ENCODE measurements at places on chromosomes 7 and 10.

- no peak for DNase-seq
Observed at GRCh38 chr10:13987446-13987845, 343.3 kb downstream of the FRMD4A start.

DNA sequence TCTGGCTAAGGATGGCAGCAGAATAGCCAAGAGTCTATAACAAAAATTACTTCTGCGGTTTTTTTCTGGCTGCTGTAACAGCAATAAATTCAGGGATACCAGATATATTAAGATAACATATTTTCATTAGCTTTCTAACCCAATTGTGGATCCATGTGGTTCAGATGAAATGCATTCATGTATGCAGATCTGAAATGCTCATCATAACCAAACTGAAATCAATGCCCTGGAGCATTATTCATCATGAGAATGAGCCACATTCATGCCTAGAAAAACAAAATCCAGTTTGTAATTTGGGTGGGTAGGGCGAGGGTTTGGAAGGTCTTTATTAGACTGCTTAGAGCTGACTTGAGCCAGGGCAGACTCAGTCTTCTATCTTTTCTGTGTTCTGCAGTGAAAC is 69.8 kb upstream of the SEMA3A start:
- no peak for DNase-seq

DNA sequence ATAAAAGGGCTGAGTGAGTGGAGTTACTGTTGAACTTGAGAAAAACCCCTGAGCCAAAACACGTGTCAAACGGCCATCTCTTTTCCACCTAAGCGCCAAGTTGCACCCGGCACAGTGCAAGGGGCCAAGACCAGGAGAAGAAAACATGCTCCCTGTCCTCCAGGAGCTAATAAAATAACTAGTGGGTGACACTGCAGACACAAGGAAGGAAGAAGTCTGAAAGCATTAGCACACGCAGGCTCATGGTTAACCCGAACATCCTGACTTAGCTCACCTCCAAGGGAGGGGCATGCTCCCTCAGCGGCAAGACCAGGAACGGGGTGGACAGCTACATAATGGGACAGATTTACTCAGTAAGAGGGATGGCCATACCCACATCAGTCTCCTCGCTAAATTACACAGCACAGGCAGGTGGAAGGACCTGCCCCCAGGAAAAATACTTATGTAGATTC is 65.0 kb downstream of the PIP4K2A start:
- no peak for DNase-seq

DNA sequence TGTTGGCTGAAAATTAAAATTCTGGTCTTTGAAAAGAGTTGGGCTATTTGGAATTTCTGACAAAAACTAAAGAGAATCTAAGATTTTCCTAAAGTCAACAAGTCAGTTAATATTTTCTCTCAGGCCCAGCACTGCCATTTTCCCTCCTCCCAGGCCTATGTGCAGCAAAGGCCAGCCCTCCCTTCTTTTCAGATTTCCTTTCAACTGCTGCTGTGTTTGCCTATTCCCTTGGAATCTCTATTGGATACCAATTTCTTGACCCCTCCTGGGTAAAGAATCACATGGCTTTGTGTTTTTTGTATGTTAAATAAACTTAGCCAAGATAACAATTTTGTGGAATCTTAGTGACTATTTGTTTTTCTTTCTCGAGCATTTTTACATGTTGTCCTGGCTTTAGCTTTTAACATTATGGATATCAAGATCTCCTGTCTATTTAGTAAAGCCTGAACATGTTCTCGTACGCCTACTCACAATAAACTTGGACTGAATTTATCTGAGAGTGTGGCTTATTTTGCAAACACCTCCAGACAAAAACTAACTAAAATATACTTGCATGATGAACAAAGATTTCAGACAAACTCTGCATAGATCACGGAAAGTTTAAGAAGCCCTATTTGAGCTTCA is 19.9 kb downstream of the MACC1 start:
- DNase-seq = no peak

- no peak for DNase-seq
Observed at GRCh38 chr7:91945476-91945875, 4.8 kb downstream of the AKAP9 start.

- DNase-seq = no peak
Observed at GRCh38 chr10:50740293-50740648, 535 bp downstream of the ASAH2B start.

- peak; percentile 61 for DNase-seq
Observed at GRCh38 chr7:36747280-36748016, 23.2 kb upstream of the AOAH start.

GRCh38 chr7:150733482-150734095 is 3.6 kb upstream of the GIMAP5 start:
- DNase-seq = no peak

GRCh38 chr10:91557651-91558111 is 75.2 kb downstream of the PPP1R3C start:
- DNase-seq = no peak

DNA sequence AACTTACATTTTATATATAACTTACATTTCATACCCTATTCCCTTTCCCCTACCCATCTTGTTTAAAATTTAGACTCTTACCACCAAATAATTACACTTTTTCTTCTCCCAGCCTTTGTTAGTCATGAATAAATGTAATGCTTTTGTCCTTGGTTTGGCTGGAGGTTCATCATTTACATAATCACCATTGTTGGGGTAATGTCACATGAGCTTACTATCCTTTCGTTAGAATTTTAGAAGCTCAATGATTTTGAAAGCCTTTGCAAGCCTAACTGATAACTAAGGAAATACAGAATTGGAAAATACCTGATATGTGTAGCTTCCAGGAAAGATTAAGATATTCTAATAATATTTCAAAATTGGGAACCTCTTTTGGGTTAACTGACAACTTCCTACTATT is 171.7 kb downstream of the PLXDC2 start:
- no peak for DNase-seq

- DNase-seq = no peak
Observed at GRCh38 chr10:73339436-73339835, 19.2 kb downstream of the CFAP70 start.

GRCh38 chr10:13165177-13165576 is 3.8 kb downstream of the MCM10 start:
- DNase-seq = no peak

DNA sequence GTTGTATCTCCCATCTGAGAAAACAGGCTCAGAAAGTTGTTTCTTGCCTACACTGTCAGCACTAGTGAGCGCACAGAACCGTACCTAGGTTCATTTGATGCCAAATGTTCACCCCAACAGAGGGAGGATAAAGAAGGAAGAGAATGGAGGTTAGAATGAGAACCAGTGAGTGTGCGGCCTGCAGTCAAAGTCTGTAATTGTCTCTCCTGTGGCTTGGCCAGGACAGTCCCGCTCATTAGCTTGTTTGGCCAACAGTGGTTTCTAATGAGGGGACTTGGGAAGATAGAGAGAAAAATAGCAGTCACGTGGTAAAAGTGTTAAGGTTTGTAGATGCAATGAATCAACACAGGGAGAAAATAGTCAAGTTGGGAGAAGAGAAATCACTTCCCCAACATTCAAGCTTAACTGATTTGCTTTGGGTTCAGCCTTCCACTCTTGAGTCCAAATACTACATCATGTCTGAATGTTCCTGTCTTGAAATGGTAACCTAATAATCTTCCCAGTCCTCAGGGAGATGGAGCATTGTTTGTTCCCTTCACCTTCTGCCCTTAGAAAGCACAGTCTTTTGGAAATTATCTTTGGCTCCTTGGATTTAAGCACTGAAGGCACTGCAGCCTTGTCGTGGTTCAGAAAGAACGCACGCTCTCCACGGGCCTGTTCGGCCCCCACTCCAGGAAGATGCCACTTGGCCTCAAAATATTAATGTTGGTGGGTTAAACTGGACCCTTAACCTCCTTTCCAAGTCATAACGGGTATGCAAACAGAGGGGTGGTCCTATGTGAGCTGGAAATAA is 360.4 kb upstream of the ZNF32 start:
- no peak for DNase-seq

DNA sequence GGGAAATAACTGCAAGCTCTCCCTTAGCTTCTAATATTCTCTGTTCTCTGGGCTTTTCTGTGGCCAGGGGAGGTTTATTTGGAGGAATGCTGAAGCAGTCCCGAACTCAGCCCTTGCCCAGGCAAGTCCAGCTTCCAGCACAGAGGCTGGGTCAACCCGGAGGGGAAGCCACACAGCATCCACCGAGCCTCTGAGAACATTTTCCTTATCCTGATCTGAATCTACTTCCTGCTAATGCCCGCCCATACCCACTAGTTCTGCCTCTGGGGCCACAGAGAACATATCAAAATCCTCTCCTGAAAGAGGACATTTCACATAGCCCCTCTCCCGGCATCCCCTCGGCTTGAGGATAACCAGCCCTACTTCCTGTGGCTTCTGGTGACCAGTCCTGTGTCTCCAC is 31.1 kb downstream of the SH3PXD2A start:
- no peak for DNase-seq

GRCh38 chr7:24576171-24577025 is 3.1 kb downstream of the PALS2 start:
- no peak for DNase-seq

- no peak for DNase-seq
Observed at GRCh38 chr10:103911021-103911459, 6.9 kb downstream of the STN1 start.

DNA sequence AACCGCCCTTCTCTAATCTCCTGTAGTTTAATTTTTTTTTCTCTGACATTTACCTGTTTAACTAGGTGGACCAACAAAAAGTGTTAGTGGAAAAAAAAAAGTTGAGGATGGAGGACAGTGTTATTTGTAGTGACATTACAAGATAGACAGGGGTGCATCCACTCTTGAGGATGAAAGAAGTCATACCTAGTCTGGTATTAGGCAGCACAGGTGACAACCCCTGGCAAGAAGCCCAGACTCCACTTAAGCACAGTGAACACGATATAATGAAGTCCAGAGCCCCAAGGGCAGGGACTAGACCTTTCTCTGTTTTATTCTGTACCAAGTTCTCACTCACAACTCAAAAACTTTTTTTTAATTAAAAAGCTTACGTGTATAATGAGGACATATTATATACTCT is 268.4 kb downstream of the GPR37 start:
- no peak for DNase-seq

GRCh38 chr7:41996381-41997035 is 240.5 kb downstream of the GLI3 start:
- DNase-seq = no peak

- no peak for DNase-seq
Observed at GRCh38 chr7:141210862-141211261, 137.0 kb downstream of the TMEM178B start.

- no peak for DNase-seq
Observed at GRCh38 chr7:84324136-84324630, 129.6 kb upstream of the SEMA3A start.

DNA sequence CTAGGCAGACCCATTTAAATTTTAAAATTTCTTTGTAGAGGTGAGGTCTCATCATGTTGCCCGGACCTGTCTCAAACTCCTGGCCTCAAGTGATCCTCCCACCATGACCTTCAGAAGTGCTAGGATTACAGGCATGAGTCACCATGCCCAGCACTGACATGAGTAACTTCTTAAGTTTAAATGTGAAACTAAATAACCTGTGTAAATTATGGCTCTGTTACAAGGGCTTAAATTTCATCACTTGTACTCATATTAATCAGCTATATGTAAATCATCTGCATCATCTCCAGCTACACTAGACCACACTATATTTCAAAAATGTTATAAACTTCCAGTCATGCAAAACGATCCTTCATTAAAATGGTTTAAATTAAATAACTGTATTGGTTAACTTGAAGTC is 56.1 kb downstream of the ATAD1 start:
- no peak for DNase-seq

DNA sequence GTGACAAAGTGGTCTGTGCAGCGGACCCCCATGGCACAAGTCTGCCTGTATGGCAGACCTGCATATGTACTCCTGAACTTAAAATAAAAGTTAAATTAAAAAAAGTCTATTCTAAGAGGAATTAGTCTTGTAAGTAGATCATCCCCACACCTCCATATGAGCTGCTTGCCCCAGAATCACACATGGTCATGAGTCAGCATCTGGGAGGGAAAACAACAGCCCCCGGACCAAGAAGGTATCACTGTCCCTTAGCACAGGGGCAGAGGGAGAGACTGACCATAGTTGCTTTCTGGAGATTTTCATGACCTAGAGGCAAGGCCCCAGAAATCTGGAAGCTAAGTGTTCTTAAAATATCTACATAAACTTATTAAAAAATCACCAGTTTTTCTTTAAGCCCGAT is 86.6 kb upstream of the PDK4 start:
- DNase-seq = no peak

GRCh38 chr7:50321487-50322067 is 17.1 kb downstream of the IKZF1 start:
- DNase-seq = no peak

GRCh38 chr7:36070230-36070629 is 82.8 kb upstream of the EEPD1 start:
- no peak for DNase-seq

DNA sequence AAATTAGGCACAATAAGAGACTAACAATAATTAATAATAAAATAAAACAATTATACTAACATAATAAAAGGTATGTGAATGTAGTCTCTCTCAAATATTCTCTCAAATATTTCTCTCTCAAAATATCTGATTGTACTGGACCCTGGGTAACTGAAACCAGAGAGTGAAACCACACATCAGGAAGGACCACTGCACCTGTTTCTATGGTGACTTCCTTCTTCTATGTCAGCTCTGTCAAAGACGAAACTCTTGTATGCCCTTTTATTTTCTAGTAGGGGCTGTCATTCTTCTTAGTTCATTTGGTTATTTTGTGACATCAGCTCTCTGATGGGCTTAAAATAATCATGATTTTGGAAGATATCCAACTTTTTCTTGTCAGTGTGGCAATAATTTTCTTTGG is 428.0 kb upstream of the TPK1 start:
- no peak for DNase-seq

DNA sequence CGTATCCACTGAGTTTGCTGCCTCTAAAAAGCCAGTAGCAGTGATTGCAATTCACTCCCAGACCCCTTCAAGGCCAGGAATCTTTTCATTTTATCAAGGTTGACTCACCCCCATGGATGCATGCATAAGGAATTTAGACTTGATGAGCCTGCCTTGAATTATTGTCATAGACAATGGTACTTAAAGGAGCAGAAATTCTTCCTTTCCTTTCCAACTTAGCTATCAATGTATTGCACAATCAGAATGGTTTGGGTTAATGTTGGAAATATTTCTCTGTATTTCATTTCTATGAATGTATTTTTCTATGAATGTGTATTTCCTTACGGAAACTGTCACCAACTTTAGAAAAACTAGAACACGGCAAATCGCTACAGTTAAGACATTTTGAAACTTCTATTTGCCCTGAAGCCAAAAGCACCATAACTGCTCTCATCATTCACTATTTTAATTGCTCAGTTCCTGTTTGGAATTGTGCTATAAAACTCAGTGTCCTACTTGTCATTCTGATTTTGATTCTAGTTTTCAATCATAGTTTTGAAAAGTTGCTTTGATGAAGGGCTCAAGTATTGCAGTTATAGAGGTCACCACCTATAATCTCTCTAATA is 355.7 kb upstream of the AKR1E2 start:
- DNase-seq = no peak

DNA sequence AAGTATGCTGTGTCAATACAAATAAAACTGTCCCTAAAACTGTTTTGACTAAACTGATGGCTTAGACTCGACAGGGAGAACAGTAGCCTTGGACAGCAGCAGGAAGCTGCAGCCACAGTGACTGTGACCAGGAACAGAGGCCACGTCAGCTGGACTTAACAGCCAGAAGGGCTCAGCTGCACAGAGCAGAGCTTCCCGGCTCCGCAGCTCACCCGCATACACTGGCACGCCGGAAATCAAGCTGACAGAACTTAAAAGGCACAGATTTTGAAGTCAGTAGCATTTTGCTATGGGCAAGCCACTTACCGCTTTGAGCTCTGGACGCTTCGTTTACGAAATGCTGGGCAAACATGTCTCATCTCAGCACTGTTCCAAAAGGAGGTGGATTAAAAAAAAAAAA is 769.7 kb upstream of the AUTS2 start:
- no peak for DNase-seq
